ENCODE measurements at places on chromosomes 2 and 18.

- DNase-seq = no peak
These were observed 371.9 kb downstream of the STK39 start for GRCh38 chr2:167875529-167875928.

DNA sequence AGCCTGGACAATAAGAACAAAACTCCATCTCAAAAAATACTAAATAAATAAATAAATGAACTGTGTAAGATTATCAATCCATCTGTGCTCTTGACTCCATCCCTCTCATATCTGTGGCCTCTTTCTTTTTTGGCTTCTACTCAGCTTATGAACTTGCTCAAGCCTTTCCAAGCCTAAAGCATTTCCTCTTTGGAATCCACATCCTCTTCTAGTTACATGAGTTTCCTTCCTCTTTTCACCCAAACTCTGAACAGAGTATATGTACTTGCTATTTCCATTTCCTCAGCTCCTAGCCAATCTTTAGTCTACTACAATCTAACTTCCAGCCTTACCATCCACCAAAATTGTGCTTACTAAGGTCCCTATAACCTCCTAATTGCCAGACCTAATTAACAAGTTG lies 2.5 kb upstream of the DNAJC10 start:
- DNase-seq = no peak

DNA sequence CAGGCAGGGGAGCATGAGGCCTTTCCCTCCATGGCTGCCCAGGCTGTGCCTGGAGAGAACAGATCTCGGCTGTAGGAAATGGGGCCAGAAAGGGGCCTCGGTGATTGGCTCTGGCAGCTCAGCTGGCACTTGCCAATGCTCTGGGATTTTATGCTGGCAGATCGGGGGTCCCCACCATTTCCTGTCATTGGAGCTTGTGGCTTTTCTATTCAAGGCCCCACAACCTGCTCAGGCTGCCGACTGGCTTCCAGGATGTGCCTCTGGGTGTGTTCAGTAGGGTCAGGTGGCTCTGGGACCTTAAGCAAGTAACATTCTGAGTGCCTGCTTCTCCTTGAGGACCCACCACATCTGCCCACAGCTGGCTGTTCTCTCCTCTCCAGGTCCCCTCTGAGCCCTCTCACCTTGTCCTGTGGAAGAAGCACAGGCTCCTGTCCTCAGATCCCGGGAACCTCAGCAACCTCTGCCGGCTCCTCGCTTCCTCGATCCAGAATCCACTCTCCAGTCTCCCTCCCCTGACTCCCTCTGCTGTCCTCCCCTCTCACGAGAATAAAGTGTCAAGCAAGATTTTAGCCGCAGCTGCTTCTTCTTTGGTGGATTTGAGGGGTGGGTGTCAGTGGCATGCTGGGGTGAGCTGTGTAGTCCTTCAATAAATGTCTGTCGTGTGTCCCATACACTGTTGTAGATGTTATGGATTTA lies 4.2 kb downstream of the GNLY start:
- DNase-seq = no peak

GRCh38 chr2:63788071-63788470 lies 53.6 kb upstream of the UGP2 start:
- no peak for DNase-seq

- no peak for DNase-seq
These were observed 34.1 kb downstream of the PPP1R1C start for GRCh38 chr2:182019731-182020130.

DNA sequence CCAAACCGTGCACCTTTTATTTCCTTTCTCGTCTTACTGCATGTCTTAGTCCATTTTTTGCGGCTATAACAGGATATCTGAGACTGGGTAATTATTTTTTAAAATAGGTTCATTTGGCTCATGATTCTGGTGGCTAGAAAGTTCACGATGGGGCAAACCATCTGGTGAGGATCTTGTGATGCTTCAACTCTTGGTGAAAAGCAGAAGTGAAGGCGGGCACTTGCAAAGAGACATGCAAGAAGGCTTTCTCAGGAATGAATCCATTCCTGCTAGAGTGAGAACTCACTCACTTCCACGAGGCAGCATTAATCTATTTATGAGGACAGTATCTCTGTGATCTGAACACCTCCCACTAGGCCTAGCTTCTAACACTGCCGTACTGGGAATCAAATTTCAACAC lies 327.1 kb upstream of the RBMS1 start:
- DNase-seq = no peak

- DNase-seq = no peak
These were observed 80.8 kb upstream of the CERS6 start for GRCh38 chr2:168375195-168375798.

DNA sequence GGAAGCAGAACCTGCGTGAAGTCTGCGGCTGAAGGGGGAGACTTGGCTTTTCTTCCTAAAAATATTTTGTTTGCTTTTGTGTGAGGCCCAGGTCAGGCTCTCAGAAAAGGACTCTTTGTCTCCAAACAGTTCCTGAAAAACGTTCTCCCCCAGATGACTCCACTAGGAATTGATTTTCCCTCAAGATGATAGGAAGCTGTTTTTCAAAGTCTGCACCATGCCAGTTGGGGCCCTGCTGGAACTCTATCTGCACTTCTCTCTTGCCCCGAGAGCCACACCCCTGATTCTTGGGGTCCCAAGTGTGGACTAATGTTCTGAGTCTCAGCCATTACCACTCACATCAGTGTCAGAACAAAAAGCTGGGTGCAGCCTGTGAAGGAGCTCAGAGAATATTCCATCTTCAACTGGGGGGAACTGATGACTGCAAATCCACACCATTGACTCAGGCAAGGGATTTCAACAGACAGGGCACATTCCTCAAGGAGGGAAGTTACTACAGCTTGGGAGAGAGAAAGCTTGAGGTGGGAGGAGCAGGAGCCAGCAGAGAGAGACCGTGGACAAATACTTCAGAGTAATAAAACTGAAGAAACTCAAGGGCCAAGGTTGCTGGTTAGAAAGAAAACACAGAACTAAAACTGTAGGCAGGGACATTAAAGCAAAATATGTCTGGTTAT lies 768.3 kb downstream of the RNF144A start:
- DNase-seq = no peak

Measured in left ventricle myocardium inferior (tissue), 1 donor.